Peyer's patch (tissue), 4 donors: ENCODE measurements at places on chromosomes 3 and 15. TPM values are rescaled to one million over a fixed set of nuclear protein-coding genes. Genes with fewer than 3 reads are reported as not detected.

SCN5A gene
- total RNA-seq = 0.13 TPM

CCDC50 gene
- total RNA-seq = 68.1 TPM

AGTR1 gene
- 0.70 TPM for total RNA-seq

ISG20 gene
- total RNA-seq = 85.1 TPM

HDC gene
- not detected for total RNA-seq

COL6A6 gene
- total RNA-seq = not detected

ITIH4 gene
- total RNA-seq = 19.8 TPM

TRAK1 gene
- 96.2 TPM for total RNA-seq

THRB gene
- total RNA-seq = 13.2 TPM

CPNE4 gene
- not detected for total RNA-seq

RTP3 gene
- total RNA-seq = not detected

LTK gene
- total RNA-seq = not detected

PRTG gene
- total RNA-seq = not detected

DNA sequence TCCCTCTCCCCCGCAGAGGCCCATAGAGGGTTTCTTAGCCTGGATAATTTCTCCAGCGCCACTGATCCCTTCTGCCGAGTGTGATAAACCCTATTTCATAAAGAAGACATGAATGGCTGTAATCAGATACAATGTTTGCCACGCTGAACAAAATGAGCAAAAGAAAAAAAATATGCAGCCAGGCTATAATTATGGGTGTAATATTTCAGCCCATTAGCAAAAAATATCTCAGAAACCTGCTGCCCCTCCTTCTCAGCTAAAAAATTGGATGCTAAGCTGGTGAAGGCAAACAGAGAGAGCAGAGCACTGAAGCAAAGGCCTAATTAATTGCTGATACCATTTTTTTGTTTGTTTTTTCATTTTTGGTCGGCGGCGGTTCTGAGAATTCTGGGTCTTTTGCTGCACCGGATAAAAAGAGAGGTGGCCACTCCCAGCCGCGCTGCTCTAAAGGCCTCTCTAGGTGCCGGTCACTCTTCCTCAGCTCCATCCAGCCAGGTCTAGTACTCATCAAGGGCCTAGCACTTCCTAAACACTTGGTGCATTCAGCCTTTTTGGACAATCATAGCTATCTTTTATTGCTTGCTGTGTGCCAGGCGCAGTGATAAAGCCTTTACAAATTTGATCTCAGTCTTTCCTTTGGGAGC lies 128.7 kb upstream of the TLE3 start:
- DNase-seq = no peak
- no peak overlapping the region for H3K27ac ChIP-seq
- no peaks in the 10 kb centered on the region for H3K4me1 ChIP-seq
- H3K4me3 ChIP-seq = no peak overlapping the region

- peak overlapping the region; percentile 94 for H3K27ac ChIP-seq
- peaks cover 29% of the 10 kb centered on the region for H3K4me1 ChIP-seq
- no peaks in the 10 kb centered on the region for H3K27me3 ChIP-seq
- no peak for DNase-seq
- H3K36me3 ChIP-seq = peaks cover 37% of the 10 kb centered on the region
Observed at GRCh38 chr3:122562923-122563716, 980 bp downstream of the PARP9 start.

- H3K36me3 ChIP-seq = peaks cover 23% of the 10 kb centered on the region
- DNase-seq = peak; percentile 85
- peak within 1 kb of the TSS; percentile 99 for H3K27ac ChIP-seq
- no peaks in the 10 kb centered on the region for H3K4me1 ChIP-seq
- peak within 1 kb of the TSS; percentile 73 for H3K4me3 ChIP-seq
Observed at GRCh38 chr3:47802734-47803479, at the start of gene DHX30. Gene DHX30 (plus strand): TSS chr3:47803138. CDS start chr3:47810684, 7,546 bp downstream.

DNA sequence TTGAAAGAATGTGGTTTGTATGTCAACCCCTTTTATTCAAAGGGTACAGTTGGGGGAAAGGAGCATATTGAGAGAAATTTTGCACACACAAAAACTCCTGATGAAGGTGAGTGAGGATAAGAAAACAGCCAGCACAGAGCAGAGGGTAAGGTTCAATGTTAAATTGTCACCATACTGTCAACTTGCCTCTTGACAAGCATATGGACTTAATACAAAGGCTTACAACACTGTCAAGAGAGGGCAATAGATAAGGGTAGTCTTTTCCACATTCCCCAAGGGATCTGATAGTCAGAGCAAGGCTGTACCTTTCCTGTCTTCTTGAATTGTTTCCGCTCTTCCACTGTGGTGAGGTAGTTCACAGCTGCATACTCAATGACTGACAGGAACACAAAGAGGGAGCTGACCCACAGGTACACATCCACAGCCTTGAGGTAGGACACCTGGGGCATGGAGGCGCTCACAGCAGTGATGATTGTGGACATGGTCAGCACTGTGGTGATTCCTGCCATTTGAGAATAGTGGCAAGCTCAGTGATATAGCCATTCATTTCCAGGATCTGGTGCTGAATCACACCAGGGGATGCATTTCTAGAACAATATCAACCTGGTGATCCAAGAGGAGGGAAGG lies 20.4 kb upstream of the RIOX2 start:
- no peaks in the 10 kb centered on the region for H3K4me1 ChIP-seq
- no peaks in the 10 kb centered on the region for H3K36me3 ChIP-seq
- H3K4me3 ChIP-seq = no peak overlapping the region
- no peaks in the 10 kb centered on the region for H3K27me3 ChIP-seq

DNA sequence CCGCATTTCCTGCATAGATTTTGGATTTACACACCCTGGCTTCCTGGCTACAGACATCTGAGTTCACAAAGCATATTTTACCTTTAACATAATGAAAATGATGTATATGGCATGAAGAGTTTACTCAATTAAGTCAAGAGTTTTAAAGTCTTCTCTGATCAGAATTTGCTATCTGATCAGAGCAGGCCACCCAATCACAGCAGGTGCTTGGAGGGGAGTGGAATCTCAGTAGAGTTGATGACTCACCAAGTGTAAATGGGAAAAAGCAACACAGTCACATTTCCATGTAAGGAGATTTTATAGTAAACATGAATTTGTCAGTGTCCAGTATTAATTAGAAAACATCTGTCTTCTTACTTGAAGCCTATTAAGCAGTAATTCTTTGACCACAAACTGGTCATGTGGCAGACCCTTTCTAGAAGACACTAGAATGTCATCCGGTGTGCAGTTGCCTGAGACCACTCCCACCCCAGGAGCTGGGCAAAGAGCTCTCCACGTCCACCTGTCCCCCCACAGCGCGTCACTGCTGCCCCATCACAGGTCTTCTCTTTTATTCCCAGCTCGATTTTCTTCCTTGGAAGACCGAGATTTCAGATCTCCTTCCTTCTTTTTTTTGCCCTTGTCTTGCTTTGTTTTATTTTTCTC lies 10.8 kb downstream of the MESD start:
- no peak for DNase-seq
- H3K27ac ChIP-seq = no peak overlapping the region
- no peak overlapping the region for H3K4me3 ChIP-seq
- H3K27me3 ChIP-seq = no peaks in the 10 kb centered on the region
- no peaks in the 10 kb centered on the region for H3K4me1 ChIP-seq

- H3K36me3 ChIP-seq = no peaks in the 10 kb centered on the region
- no peaks in the 10 kb centered on the region for H3K27me3 ChIP-seq
- peaks cover 19% of the 10 kb centered on the region for H3K4me1 ChIP-seq
- no peak overlapping the region for H3K27ac ChIP-seq
Observed at GRCh38 chr3:126216416-126216815, 36.0 kb upstream of the ALDH1L1 start.

GRCh38 chr15:49712846-49713450 lies 92.1 kb downstream of the DTWD1 start:
- no peak overlapping the region for H3K27ac ChIP-seq
- DNase-seq = no peak
- no peaks in the 10 kb centered on the region for H3K36me3 ChIP-seq
- no peaks in the 10 kb centered on the region for H3K27me3 ChIP-seq

GRCh38 chr3:44478606-44479094 lies 1.2 kb upstream of the ZNF445 start:
- H3K4me1 ChIP-seq = peaks cover 9% of the 10 kb centered on the region
- H3K36me3 ChIP-seq = no peaks in the 10 kb centered on the region
- H3K27ac ChIP-seq = no peak overlapping the region
- no peak overlapping the region for H3K4me3 ChIP-seq
- no peaks in the 10 kb centered on the region for H3K27me3 ChIP-seq
- no peak for DNase-seq

DNA sequence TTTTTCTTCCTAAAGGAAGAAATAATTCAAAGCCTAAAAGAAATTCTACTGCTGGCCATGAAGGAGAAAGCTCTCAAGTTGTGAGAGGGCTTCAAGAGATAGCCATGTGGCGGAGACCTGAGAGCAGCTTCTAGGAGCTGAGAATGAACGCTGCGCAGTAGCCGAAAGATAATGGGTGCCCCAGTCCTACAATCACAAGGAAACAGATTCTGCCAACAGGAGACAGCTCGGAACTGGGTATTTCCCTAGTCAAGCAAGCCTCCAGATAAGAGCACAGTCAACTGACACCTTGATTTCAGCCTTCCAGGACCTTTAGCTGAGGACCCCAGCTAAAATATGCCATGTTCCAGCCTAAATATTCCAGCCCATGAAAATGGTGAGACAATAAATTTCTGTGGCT lies 824.1 kb downstream of the FHIT start:
- H3K27me3 ChIP-seq = no peaks in the 10 kb centered on the region
- H3K36me3 ChIP-seq = no peaks in the 10 kb centered on the region
- no peaks in the 10 kb centered on the region for H3K4me1 ChIP-seq

- H3K27me3 ChIP-seq = no peaks in the 10 kb centered on the region
- H3K36me3 ChIP-seq = no peaks in the 10 kb centered on the region
- H3K27ac ChIP-seq = no peak overlapping the region
- no peaks in the 10 kb centered on the region for H3K4me1 ChIP-seq
- DNase-seq = no peak
- no peak overlapping the region for H3K4me3 ChIP-seq
Observed at GRCh38 chr3:179832333-179832854, 179.6 kb downstream of the USP13 start.
